ENCODE measurements at places on chromosomes 5 and 9.

- no peak for DNase-seq
Measured at GRCh38 chr5:112697322-112697721, 40.4 kb upstream of the APC start.

- DNase-seq: no peak
Measured at GRCh38 chr9:71549023-71549422, 219.3 kb downstream of the CEMIP2 start.

DNA sequence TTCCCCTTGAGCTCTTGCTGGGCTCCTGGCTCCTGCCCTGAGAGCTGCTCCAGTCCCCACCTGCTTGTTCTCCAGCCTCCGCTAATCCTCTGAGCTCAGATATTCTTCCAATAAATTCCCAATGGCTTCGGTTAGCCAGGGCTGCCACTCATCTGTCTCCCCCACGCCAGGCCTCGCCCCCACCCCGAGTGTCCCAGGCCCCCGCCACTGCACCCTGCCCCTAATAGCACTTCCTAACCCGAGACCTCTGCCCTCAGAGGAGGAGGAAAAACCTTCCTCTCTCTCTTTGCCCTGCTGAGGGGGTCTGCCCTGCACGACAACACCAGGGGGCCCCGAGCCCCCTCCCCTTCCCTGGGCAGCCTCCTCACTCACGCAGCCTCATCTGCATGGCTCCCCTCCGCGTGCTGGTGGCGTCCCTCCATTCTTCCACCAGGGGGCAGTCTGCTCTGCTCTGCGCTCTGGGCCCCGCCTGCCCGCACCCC is 5.4 kb upstream of the LCN15 start:
- peak; percentile 85 for DNase-seq

- no peak for DNase-seq
Measured at GRCh38 chr5:6183391-6184390, 194.7 kb downstream of the MED10 start.

DNA sequence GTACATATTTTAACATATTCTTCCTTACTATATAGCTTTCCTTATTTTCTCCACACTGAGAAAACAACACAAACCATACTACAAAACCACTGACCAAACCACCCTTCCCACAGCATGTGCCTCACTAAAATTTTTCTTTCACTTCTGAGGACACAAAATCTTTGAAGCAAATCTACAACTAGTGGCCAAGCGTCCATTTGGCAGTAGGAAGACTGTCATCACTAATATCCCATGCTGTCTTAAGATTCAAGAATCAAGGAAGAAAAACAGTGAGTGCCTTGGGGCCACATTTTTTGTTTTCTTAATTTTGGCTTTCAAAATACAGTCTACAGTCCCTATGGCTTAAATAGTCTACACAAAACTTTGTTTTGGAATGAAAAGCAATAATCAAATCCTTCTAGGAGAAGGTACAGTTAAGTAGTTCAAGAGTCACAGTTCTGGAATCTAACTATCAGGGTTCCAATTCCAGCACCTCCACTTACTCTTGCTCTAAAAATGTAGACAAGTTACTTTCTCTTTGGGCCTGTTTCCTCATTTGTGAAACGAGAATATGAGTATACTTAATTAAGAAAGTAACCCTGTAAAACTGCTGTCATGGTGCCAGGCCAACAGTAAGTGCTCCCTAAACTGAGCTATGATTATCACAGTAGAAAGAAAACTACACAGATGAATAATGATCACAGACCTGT is 227.9 kb downstream of the BNC2 start:
- DNase-seq: no peak

GRCh38 chr5:92527311-92528078 is 1053.5 kb downstream of the NR2F1-AS1 start:
- no peak for DNase-seq

DNA sequence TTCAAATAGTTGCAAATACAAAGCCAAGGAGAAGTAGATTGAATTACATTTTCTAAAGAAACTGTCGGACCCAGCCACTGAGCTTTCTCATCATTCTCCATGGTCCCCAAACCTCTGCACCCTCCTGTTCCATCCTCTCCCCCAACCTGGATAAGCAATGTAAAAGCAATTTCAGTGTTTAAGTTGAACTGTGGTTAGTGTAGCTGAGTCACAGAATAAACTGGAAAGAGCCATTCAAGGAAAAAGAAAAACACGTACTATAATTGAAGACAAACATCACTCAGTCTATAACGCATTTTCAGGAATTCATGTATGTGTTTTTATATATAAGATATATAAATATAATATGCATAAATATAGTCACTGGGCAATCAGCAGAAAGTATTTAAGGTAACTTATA is 54.1 kb upstream of the TMEM161B start:
- no peak for DNase-seq

GRCh38 chr9:129126749-129127618 is 15.8 kb downstream of the PTPA start:
- no peak for DNase-seq

DNA sequence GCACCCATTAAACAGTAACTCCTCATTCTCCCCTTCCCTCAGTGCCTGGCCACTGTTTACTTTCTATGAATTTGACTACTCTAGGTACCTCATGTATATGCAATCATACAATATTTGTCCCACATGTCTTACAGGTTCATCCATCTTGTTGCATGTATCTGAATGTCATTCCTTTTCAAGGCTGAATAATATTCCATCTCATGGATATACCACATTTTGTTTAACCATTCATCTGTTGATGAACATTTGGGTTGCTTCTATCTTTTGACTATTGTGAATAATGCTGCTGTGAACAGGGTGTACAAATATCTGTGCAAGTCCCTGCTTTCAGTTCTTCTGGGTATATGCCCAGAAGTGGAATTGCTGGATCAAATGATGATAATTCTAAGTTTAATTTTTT is 40.9 kb downstream of the INIP start:
- no peak for DNase-seq

DNA sequence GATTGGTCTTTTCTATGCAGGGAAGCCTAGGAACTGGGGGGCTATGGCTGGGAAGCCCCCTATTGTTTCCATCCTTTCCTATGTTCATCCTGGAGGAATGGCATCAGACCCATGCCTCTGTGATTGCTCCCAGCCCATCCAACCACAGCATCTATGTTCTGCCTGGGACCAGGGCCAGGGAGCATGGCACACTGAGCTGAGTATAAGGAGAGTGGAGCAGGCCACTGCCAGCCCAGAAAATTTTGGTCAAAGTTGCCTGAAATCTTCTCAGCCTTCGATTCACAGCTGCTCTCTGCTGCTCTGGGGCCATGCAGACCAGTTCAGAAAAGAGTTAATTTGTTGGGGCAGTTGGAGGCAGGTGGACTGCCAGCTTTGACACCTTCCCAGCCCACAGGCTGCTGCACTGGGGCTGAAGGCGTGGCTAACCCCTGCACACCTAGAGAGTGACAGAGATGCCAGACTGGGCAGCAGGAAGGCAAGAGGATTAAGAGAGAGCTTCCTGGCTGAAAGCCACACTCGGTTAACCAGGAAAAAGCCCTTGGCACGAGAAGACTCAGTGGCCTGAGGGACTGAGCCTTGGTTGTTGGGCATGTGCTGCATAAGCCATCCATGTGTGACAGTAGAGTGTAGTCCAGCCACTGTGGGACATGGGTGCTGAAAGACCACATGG is 12.1 kb downstream of the TGFBI start:
- no peak for DNase-seq

- no peak for DNase-seq
Measured at GRCh38 chr5:130964231-130965202, 200.5 kb downstream of the HINT1 start.

DNA sequence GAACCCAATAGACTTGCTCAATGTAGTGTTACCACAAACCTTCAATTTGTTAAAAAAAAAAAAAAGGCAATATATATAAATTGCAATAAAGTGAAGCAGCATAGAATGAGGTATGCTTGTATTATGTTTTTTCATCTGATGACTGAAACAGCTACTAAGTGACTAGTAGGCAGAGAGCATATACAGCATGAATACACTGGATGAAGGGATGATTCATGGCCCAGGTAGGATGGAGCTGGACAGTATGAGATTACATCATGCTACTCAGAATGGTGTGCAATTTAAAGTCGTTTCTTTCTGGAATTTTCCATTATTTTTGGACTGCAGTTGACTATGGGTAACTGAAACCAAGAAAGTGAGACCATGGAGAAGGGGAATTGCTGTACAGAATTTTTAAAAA is 161.2 kb downstream of the GNA14 start:
- DNase-seq: no peak

DNA sequence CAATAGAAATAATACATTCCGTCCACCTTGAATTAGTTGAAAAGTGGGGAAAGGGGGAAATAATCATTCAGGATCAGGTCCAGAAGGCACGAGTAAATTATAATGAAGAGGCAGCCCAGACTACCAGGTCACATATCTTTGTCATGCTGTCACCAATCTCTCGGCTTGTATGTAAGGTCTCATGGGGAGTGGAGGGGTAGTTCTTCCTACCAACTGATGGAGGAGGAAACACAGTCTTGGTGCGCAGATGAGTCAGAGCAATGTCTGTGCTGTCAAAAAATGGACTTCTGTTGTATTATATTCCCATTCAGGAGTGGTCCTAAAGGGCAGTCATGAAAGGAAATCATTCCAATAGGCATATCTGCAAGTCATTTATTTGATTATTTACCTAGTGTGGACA is 164.2 kb upstream of the PTGER4 start:
- DNase-seq: no peak

- peak; percentile 64 for DNase-seq
Measured at GRCh38 chr5:119022017-119022745, 33.8 kb upstream of the DTWD2 start.

DNA sequence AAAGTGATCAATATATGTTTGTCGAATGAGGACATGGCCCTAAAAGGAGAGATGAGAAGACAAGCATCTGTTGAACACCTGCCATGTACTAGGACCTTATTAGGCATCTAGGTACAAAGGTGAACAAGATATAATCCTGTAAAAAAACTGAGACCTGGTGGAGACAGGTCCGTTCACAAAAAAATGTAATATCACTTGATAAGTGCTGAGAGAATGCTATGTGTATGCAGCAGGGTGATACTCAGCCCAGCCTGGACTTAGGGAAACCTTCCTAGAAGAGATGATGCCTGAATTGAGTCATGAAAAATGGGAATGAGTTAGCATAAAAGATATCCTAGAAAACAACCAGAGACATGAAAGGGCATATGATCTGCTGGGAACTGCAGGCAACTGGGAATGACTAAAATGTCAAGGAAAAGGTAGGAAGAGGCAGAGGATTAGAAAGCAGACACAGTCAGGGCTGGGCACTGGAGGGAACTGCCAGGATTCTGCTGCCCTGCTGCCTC is 108.5 kb downstream of the ADRB2 start:
- no peak for DNase-seq

DNA sequence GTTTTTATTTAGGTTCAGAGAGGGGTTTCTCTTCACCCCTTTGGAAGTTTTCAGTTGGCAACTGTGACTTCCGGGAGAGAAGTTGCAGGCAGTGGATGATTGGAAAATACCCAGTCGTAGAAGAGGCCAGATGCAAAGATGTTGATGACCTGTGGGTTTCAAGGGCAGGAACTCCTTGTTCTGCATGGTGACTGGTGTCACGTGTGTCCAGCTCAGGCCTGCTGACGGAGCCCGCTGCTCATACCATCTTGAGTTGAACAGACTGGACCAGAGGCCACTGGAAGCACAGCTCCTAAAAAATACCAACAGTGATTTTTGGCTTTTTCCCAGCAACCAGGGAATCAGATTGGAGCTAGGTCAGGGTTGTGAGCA is 243.9 kb upstream of the KLF4 start:
- no peak for DNase-seq

DNA sequence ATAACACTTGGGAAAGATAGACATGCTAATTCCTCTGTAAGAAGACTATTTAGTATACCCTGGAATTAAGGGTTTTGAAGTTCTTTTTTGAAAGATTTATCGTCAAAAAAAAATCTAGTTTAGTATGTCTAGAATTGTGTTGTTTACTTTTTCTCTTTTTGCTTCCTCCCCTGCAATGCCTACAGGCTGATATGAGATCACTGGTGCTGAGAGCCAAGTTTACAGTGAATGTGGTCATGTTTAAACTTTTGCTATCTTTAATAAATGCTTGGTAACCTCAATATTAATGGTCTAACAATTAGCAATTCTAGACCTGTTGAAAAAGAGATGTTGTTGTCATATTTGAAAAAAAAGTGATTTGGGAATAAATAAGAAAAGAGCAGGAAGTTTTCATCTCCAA is 86.1 kb downstream of the CWC27 start:
- no peak for DNase-seq

DNA sequence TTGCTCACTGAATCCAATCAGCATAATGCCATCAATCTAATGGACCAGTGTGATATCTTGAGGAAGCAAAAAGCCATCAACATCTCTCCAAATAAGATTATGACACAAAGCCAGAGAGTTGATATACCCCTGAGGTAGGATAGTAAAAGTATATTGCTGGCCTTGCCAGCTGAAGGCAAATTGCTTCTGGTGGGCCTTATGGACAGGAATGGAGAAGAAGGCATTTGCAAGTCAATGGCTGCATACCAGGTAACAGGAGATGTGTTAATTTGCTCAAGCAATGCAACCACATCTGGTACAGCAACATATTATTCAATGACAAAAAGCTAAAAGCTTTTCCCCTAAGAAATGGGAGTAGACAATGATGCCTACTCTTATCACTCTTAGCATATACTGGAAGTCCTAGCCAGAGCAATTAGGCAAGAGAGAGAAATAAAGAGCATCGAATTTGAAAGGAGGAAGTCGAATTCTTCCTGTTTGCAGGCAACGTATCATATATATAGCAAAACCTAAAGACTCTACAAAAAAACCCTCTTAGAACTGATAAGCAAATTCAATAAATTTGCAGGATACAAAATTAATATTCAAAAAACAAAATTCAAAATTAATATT is 216.1 kb upstream of the RASA1 start:
- DNase-seq: no peak

GRCh38 chr5:117394506-117395157 is 820.0 kb upstream of the SEMA6A start:
- DNase-seq: no peak

DNA sequence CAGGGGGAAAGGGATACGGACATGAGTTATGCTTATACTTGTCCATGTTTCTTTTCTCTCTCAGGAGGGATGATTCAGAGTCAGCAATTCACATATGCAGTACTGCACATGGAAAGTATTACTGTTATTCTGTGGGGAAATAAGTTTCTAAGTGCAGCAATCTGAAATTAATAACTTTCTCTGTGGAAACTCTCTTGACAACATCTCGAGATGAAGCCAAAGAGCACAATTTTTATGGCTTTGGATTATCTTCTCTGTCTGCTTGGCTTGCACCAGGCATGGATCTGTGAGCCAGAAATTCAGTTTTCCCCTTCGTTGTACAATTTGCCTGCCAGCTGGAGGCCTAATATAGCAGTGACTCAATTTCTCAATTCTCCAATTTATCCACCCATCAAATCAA is 2.5 kb upstream of the NDFIP1 start:
- DNase-seq: no peak
